ENCODE measurements at places on chromosomes 4 and X. TPM values are rescaled to one million over a fixed set of nuclear protein-coding genes. Genes with fewer than 3 reads are reported as not detected.

GRCh38 chrX:46737041-46737440 lies 21.9 kb downstream of the SLC9A7 start:
- H3K36me3 ChIP-seq = no peaks in the 10 kb centered on the region
- H3K27me3 ChIP-seq = no peaks in the 10 kb centered on the region
- no peak for DNase-seq
- H3K4me1 ChIP-seq = no peaks in the 10 kb centered on the region
- no peak overlapping the region for H3K27ac ChIP-seq

GRCh38 chr4:164606478-164606877 lies 147.5 kb upstream of the SMIM31 start:
- H3K27me3 ChIP-seq = no peaks in the 10 kb centered on the region
- no peak for DNase-seq
- no peak overlapping the region for H3K4me3 ChIP-seq

DNA sequence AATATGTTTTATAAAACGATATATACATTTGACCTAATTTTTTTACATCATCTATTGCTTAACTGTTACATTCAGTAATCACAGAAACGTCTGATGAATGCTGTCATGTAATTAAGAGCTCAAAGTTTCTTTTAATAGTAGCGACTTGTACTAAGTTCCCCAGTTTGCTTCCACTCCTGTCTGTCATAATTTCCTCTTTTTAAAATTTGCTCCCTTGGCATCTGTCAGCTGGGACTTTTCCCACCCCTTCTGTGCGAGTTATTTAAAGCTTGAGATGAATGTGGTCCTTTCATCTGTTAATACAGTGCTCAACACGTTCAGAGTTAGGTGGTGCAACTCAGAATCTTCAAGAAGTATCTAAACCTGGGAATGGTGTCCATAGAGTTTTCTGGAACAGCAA lies 1.2 kb downstream of the RAP1GDS1 start:
- H3K4me1 ChIP-seq = peaks cover 14% of the 10 kb centered on the region
- H3K4me3 ChIP-seq = peak overlapping the region; percentile 84
- H3K36me3 ChIP-seq = no peaks in the 10 kb centered on the region
- peak overlapping the region; percentile 72 for H3K27ac ChIP-seq
- no peak for DNase-seq

SH3D19 gene
- 4.7 TPM for total RNA-seq

GLRB gene
- total RNA-seq = 5.1 TPM

MAGEA1 gene
- total RNA-seq = not detected

FGFBP1 gene
- total RNA-seq = not detected

Measured in SJCRH30 (cell line).